CD4-positive, CD25-positive, alpha-beta regulatory T cell (primary cell): ENCODE measurements at places on chromosomes 4 and X.
A peak's percentile ranks its signal among the peaks of the same experiment; 100 is the strongest.

GRCh38 chr4:99991741-99992140, 41.7 kb upstream of the H2AZ1 start:
- no peak for DNase-seq

- DNase-seq = no peak
Observed at GRCh38 chr4:79088946-79089691, 149.9 kb upstream of the PAQR3 start.

GRCh38 chr4:2059046-2059725, at the start of gene NAT8L:
Gene NAT8L (plus strand): TSS chr4:2059327. CDS start chr4:2059512, 185 bp downstream.
- no peak for DNase-seq

DNA sequence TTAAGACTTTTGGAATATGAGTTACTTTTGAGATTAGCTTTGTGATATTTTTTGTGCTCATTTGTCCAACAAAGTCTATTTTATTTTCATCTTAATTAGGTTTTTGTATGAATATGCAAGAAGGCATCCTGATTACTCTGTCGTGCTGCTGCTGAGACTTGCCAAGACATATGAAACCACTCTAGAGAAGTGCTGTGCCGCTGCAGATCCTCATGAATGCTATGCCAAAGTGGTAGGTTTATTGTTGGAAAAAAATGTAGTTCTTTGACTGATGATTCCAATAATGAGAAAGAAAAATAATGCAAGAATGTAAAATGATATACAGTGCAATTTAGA, 10.8 kb downstream of the ALB start:
- DNase-seq = no peak

- DNase-seq = no peak
Observed at GRCh38 chr4:144666539-144667175, 20.7 kb downstream of the HHIP start.

GRCh38 chr4:138184886-138185285, 57.3 kb downstream of the SLC7A11 start:
- no peak for DNase-seq

- DNase-seq = no peak
Observed at GRCh38 chr4:182818926-182819730, 98.1 kb downstream of the DCTD start.

DNA sequence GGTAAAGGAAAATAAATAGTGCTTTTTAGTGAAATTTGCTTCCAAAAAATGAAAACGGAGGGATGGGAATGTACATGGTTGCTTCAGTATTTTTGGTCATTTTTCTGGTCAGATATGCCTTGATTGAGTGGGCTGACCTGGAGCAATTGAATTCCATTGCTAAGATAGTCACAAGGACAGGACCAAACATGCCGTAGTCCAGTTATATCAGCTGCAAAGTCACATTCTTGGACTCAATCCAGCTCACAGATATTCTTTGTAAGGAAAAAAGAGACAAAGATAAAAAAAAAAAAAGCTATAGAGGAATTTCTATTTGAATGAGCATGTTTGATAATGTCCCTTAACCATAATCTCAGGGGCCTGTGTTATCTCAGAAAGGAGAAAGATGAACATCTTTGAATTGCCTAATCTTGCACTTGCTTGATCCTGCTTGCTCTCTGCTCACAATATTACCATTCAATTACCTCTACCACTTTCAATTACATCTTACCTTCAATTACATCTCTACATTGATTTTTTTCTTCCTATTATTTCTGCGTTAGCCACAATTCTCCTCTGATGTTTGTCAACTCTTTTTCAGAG, 75.4 kb upstream of the PACRGL start:
- DNase-seq = no peak

DNA sequence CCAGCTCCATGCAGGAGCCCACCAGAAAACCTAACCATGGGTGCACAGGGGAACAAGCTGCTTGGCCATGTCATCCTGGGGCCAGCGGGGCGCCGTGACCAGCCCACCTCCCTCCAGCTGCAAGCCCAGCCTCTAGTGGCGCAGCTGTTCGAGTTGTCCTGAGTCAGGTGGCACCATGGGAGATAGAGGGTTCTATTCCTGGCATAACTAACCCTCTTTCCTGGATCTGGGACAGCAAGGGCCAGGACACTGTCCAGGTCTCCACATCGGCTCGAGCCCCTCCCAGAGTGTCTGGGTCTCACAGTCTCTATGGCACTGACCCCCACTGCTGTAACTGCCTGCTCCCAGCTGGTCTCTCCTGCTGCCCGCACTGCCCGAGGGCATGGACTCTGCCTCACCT, 16.7 kb downstream of the ABLIM2 start:
- DNase-seq = no peak

DNA sequence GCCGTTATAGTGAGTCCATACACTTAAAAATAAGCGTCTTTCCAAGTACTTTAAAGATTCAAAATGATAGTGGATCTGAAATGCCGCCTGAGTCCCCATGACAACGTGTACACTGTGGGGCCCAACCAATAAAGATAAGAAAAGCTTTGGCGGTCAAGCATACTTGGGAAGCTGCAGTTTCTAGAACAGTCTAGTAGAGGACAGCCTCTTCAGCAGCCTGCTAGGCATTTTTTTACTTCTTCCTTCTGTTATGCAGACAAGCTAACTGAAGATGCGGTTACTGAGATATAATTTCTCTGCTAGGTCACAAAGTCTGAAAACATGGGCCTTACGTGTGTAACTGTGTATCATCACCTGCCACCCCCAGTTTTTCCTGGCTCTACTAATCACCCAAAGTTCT, 402 bp upstream of the UPRT start:
- DNase-seq = no peak

GRCh38 chrX:103586314-103586646, 965 bp downstream of the TCEAL4 start:
- DNase-seq = no peak

DNA sequence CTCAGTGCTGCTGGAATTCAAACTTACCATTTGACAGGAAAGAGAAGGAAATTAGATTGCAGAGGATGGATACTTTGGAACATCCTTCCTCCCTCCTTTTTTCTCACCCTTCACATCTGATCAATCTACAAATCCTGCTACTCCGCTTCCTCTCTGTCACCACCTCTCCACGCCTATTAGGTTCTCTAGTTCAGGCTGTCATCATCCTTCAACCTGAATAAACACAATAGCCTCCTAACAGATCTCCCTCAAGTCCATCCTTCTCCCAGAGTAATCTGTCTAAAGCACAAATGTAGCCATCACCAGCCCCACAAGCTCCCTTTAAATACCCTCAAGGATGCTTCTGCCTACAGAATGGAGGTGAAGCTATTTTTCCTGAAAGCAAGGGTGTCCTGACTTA, 20.0 kb upstream of the SLAIN2 start:
- DNase-seq = no peak

GRCh38 chr4:150952167-150952845, 62.8 kb downstream of the LRBA start:
- no peak for DNase-seq

- DNase-seq = peak; percentile 20
Observed at GRCh38 chrX:41922431-41923151, 763 bp downstream of the CASK start.

DNA sequence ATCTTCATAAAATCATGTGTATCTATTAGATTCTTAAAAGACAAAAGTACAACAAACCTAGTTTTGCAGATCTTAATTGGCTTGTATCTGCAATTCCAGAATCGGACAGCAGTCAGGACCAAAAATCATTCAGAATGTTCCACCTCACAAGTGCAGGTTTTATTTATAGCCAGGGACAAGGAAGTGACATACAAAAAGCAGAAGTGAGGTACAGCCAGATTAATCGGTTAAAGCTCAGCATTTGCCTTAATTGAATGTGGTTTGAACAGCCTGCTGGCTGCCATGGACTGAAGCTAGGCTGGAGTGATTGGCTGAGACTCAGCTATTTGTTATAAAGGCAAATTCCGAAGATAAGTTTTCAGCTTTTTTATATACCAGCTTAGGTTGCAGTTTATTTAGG, 932.6 kb downstream of the C4orf33 start:
- no peak for DNase-seq

GRCh38 chr4:47746122-47746521, 91.7 kb downstream of the CORIN start:
- no peak for DNase-seq

DNA sequence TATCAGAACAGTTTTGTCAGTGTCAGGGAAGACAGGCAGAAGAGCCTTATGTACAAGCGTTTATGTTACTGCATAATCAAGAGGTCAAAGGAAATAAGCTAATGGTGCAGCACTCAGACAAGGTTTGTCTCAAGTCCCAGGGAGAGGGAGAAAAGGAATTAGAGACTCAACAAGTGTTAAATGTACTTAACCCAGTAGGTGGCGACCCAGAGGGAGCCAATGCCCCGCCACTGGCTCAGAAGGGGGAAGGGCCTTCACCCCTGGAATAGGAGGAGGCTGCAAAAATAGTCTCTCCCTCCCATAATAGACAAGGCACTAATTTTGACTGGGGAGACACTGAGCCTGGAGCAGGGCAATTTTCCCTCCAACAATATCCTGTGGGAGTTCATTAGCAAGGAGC, 14.1 kb upstream of the PAPSS1 start:
- DNase-seq = peak; percentile 9

DNA sequence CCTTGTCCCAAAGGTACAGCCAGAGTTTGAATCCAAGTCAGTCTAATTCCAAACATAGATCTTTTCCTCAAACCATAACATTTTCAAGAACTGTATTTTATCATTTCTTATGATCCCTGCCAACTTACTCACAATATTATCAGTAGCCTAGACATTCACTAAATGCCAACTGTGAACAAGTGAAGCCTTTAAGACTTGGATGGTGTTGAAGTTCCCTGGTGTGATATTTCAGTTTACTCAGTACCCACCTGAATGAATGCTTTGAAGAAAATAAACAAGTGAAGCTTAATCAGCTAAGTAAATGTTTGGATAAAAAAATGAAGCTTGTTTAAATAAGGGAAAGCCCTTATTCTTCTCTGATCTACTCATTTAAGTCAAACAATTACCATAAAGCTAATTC, 1028.3 kb downstream of the DMD start:
- DNase-seq = no peak

DNA sequence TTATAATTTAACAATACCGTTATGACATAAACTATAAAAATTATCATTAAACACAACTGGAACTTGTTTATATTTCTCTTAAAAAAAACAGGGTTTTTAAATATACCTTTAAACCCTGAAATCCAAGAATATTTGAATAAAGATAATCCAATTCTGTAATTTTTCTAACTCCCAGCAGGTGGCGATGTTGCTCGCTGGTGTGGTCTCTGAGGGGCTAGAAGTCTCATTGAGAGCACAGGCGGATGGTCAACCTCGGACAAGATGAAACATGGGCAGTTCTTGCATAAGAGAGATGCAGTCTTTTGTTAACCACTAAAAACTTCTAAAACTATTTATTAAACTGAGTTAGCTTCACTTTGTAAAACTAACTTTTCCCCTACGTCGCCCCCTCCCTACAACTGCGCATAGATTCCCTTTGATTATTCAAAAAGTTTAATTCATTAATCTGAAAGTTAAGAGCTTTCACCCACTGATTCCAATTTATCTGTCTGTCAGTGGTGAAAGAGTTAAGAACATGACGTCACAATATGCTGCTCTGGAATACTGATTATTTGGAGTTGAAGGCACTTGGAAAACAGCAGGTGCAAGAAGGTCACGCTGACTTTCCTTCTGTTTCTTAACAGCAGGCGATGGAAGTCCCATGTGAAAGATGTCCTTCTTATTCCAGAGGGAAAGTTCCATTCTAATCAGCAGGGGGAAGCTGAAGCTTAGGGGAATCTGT, 29.5 kb downstream of the DMP1 start:
- peak; percentile 11 for DNase-seq
